Stimulated activated CD8-positive, alpha-beta memory T cell treated with anti-CD3 and anti-CD28 coated beads, Interleukin-2, amount 100 ng/mL, for 48 hours (primary cell): ENCODE measurements at places on chromosomes 11 and 22.

DNA sequence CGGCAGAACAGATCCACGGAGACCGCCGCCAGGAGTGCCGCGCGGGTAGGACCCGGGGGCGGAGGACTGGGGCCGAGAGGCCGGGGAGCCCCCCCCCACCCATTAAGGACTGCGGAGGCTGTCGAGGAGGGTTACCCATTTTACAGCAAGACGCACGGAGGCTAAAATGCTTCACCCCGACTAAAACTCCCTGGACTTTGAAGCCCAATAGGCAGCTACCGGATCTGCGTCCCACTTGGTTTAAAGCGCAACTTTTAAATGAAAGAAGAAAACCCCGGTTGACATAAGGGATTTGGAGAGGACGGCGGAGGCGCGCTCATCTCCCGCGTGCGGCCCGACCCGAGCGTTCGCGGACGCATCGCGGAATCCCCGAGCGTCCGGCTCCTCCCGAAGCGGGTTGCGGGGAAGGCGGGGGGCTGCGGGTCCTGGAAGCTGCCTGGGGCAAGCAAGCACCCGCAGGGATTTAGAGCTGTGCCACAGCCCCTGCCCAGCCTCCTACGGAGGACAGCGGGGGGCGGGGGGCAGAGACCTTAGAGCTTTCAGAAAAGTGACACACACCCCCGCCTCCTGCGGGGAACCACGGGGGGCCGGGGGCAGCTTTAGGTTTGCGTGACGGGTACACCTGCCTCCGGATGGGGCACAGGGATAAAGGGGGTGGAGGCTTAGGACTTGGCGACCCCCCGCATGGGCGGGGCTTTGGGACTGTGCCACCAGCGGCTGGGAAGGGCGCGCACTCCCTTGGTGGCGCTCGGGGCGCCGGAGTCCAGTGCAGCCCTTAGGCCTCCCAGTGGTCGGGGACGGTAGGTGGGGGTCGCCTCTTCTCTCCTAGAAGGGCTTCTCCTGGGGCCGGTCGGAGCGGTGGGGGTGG is 760 bp upstream of the CELSR1 start:
- no peak for DNase-seq

DNA sequence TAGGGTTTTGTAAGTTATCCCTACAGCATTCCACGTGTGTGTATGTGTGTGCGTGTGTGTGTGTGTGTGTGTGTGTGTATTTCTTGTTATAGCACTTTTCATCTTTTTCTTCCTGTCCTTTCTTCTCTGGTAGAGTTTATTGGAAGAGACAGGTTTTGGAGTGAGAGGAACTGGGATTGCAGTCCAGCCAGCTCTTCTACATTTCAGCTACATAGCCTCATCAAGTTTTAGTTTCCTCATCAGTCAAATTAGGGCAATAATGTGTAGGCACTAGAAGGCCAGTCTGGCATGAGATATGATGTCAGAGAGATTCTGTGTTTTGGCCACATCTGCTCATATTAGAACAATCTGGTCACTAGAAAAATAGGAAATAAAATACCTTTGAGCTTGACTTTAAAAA is 1283.5 kb upstream of the TENM4 start:
- no peak for DNase-seq

- no peak for DNase-seq
These were observed 49.7 kb upstream of the SHISAL1 start for GRCh38 chr22:44362249-44363012.

DNA sequence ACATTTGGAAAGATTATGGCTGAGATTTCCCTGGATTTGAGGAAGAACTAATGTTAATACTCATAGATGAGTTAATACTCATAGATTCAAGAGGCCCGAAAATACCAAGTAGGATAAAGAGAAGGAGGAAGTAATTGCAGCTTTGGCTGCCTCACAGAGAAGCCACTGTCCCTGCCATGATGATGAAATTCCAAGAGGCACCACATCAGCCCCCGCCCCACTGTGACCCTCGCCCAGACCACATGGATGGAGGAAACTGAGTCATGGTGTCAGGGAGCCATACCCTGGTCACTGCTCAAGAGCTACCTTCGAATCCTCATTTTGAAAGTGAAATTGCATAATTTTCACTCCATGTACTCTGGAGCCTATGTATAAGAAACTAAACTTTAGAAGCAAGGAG is 92.9 kb upstream of the SLC22A12 start:
- no peak for DNase-seq

DNA sequence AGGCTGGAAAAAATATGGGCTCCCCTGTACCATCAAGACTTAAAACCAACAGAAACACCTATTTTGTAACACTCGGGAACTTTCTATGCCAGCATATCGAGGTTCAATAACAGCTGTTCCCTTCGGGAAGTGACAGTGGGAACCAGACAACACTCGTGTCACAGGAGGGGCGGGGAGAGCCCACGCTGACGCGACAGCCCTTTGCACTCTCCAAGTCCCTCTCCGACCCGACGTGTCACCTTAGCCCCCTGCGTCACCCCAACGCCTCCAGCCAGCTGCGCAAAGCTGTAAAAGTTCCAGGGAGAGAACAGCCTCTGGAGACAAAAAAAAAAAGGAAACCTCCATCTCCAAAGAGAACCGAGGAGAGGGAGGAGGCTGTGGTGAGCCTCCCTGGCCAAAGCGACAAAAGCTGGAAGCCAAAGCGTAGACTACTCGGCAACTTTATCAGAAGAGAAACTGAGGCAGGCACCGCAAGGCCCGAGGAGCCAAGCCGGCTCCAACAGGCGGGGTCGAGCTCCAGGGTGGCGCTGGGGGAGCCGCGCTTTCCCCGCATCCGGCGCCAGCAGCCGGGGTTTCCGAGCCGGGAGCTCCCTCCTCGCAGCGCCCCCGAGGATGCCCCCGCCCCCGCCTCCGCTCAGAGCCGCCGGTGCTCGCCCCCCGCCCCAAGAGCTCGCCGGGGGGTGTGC is 751 bp downstream of the ARFGAP3 start:
- peak; percentile 30 for DNase-seq

DNA sequence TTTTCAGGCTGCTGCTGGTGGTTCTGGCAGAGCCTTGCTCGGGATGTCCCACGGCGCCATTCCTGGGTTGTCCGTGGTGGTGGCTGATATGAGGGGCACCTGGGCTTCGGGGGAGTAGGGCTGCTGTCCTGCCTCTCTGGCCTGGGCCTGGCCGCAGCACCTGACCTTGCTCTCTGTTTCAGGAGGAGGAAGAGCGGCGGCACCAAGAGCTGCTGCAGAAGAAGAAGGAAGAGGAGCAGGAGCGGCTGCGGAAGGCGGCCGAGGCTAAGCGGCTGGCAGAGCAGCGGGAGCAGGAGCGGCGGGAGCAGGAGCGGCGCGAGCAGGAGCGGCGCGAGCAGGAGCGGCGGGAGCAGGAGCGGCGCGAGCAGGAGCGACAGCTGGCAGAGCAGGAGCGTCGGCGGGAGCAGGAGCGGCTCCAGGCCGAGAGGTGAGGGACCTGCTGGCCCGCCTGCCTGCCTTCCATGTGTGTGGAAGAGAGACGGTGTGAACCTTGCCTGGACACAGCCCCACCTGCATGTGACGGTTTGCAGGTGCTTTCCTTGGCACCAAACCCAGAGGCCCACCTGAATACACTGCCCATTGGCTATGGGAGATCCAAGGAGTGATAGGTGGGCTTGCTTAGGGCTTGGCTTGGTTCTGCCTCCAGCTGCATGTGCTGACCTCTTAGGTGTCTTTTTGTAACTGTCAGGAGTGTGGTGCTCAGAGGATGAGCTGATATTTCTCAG is 22.8 kb downstream of the INCENP start:
- no peak for DNase-seq

DNA sequence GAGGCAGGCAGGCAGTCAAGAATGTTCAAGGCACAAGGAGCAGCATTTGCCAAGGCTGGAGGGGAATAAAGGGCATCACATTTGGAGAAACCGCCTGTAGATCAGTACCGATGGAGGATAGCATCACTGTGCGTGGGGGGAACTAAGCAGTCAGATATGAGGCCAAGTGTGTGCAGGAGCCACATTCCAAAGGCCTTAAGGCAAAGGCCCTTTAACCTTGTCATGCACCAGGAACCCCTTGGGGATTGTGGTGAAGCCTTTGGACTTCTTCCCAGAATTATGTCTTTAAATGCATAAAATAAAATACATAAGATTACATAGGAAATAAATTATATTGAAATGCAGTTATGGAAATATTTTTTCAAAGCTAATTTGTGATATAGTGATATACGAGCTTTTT is 532.1 kb downstream of the BUD13 start:
- DNase-seq = no peak

DNA sequence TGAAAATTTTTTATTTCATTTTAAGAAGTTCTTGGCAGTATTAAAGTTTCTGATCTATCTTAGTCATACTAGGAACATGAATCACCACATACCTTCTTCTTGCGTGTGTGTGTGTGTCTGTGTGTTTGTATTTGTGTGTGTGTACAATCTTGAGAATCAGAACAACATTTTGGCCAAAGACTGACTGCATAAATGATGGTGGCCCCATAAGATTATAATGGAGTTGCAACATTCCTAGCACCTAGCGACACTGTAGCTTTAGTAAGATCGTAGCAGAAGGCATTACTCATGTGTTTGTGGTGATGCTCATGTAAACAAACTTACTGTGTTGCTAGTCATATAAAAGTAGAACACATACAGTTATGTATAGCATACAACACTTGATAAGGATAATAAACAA is 205.4 kb downstream of the FAM76B start:
- DNase-seq = no peak

GRCh38 chr11:110857892-110858546 is 145.8 kb upstream of the ARHGAP20 start:
- DNase-seq = no peak

DNA sequence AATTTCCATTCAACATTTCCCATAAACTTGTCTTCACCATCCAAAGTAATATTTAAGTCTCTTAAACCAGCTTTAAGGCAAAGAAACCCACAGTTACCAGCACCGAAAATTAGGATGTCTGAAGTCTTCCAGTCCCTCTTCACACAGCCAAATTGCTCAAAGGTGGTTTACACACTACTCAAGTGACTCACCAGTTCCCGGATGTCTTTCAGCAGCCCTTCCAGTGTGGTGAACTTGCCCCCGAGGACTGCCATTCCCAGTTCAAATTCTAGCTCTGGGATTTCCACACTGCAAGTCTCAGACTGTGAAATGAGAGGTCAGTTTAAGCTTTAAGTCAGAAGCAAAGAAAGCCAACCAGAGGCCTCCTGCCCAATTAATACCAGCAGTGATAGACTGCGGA is 5.1 kb downstream of the ZPR1 start:
- DNase-seq = no peak

DNA sequence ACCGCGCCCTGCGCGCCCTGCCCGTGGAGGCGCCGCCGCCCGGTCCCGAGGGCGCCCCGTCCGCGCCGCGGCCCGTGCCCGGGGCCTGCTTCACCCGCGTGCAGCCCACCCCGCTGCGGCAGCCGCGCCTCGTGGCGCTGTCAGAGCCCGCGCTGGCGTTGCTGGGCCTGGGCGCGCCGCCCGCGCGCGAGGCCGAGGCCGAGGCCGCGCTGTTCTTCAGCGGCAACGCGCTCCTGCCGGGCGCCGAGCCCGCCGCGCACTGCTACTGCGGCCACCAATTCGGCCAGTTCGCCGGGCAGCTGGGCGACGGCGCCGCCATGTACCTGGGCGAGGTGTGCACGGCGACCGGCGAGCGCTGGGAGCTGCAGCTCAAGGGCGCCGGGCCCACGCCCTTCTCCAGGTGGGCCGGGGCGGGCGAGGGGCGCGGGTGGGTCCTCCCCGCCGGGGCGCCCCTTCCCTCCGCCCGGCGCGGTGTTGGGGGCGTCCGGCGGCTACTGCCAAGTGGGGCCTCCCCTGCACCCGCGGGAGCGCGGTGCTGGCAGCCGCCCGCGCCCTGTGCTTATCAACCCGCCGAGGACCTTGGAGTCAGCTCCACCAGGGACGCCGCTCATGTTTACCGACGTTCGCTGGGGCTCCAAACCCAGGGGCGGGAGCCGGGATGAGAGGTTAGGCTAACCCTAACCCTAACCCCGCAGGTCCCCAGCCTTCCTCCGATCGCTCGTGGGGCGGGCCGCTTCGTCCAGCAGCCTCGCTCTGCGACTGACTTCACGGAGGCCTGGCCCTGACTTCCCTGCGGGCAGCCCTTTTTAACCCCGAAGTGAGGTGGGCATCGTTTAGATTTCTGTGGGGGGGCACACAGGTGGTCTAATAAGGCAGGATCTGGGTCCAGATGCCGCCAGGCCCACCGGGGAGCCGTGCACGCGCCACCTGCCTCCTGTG is 649 bp downstream of the SELENOO start:
- no peak for DNase-seq

DNA sequence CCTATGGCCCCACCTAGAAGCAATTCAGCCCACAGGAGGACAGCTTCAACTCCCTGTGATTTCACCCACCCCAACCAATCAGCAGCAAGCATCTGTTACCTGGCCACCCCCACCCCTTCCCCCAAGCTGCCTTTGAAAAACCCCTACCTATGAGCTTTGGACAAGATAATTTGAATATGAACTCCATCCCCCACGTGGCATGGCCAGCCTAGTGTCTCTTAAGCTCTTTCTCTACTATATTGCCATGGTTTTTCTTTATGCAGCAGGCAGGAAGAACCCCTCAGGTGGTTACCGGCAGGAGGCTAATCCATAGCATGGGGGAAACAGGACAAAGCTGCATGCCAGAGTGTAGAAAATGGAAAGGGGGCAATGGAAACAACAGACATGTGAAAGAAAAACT is 29.0 kb downstream of the CTSC start:
- no peak for DNase-seq

- no peak for DNase-seq
These were observed 4.3 kb upstream of the TRIM44 start for GRCh38 chr11:35658020-35658948.

DNA sequence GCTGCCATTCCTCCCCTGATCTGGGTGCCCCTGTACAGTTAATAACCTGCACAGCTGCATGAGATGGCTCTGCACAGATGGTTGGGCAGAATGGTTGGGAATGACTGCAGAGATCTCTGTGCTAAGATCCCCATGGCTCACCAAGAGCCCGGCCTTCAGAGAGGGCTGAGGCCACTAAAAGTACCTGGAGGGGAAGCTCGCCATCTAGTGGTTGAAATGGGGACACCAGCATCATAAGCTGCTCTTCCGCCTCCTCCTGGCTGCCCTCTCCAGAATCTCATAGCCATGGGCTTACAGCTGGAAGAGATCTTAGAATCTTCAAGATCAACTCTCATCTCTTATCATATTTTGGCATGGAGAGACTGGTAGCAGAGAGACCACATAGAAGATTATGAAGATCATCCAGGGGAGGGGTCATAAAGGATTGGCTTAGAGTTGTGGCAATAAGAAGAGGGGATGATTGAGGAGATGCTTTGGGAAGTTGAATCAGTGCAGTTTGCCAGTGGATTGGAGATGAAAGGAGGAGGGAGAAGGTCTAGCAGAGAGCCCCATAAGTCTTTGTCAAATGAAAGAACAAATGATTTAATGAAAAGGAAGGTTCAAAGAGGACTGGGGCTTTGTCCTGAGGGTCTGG is 22.0 kb upstream of the TLCD5 start:
- DNase-seq = peak; percentile 37

- no peak for DNase-seq
These were observed 10.8 kb downstream of the RPS13 start for GRCh38 chr11:17066691-17067090.

- no peak for DNase-seq
These were observed 72.1 kb downstream of the RNF169 start for GRCh38 chr11:74820763-74821162.

- DNase-seq = no peak
These were observed 44.7 kb upstream of the MTMR2 start for GRCh38 chr11:95968585-95968984.
